Prostate gland (tissue), 2 donors: ENCODE measurements at places on chromosomes 5 and 9. TPM values are rescaled to one million over a fixed set of nuclear protein-coding genes. Genes with fewer than 3 reads are reported as not detected.
A peak's percentile ranks its signal among the peaks of the same experiment; 100 is the strongest.

GRCh38 chr9:121692606-121693387, 41.4 kb downstream of the DAB2IP start:
- no peak for DNase-seq

DNA sequence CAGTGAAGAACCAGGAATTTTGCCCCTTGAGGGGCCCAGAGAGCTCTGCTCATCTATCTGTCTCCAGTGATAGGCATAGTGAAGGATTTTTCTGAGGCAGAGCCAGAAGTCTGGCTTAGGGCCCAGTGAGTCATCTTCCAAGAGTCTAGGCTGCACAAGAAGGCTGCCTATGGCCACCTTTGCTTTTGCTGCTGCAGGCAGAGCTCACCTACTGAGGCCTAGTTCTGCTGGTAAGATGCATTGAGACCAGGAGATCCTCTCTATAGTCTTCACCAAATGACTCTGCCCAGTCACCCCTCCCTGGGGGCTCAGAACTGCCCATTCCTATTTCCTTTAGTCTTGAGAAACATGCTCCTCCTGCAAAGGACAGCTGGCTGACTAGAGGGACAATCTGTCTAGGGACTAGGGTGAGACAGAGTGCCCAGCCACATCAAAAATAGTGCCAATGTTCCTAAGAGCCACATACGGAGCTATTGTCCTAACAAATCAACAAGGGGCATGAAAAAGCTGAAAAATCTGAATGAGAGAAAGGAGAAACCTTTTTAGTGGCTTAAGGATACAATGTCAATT, 40.3 kb upstream of the CDKN2AIPNL start:
- peak; percentile 34 for DNase-seq

- DNase-seq, result no peak
Observed at GRCh38 chr5:108639366-108639765, 108.3 kb upstream of the FER start.

- no peak for DNase-seq
Observed at GRCh38 chr9:129504404-129504803, 116.5 kb downstream of the C9orf50 start.

DNA sequence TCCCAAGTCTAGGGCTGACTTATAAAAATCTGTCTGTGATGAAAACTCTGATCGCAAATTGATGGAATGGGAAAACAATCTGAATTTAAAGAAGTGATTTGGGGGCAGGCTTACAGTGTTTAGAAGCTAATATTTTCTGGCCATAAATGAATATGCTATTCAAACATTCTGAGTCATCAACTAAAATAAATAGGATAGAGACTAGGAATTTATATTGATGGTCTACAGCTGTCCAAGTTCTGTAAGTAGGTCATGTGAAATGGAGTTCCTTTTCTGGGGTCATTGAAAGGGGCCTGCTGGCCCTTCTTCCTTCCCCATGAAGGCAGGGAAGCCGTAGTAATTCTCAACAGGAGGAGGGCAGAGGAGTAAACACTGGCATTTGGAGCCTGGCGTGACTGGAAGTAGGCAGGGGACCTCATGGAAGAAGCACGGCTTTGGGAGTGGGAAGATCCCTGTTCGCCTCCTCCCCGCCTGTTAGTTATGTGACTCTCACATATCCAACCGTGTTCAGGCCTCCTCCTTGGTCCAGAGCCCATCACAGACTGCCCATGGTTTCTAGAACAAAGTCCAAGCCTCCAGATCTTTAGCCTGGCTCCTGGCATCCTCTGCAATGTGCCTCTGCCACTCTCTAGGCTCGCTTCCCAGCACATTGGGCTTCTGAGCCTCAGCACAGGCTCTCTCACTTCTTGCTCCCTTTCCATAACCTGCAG, 31.7 kb downstream of the ALG2 start:
- DNase-seq, result no peak

DNA sequence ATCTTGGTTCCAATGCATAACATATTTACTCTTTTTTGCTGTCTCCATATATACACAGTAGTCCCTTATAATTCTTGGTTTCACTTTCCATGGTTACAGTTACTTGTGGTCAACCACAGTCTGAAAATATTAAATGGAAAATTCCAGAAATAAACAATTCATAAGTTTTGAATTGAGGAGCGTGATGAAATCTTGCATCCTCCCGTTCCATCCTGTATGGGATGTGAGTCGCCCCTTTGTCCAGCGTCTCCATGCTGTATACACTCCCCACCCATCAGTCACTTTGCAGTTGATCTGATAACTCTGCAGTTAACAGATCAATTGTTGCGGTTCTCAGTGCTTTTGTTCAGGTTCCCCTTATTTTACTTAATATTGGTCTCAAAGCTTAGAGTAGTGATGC, 11.5 kb upstream of the FAF2 start:
- no peak for DNase-seq

DNA sequence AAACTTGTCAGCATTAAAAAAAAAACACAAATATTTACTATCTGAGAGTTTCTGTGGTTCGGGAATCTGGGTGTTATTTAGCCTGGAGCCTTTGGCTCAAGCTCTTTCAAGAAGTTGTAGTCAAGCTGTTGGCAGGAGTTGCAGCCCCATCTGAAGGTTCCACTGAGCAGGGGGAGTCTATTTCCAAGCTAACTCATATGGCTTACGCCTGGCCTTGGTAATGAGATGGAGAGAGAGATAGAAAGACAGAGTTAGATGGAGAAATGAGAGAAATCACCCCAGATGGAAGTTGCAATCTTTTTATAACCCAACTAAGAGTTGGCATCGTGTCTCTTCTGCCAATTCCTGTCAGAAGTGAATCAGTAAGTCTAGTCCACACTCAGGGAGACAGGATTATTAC, 1075.2 kb upstream of the SEMA6A start:
- DNase-seq, result no peak

GRCh38 chr9:26802921-26803320, 89.7 kb downstream of the CAAP1 start:
- no peak for DNase-seq

GRCh38 chr9:68878450-68878849, 135.5 kb downstream of the PRKACG start:
- no peak for DNase-seq

- DNase-seq, result no peak
Observed at GRCh38 chr5:85671223-85671970, 946.3 kb upstream of the COX7C start.

GRCh38 chr5:158797498-158797845, 302.2 kb downstream of the EBF1 start:
- DNase-seq, result no peak

DNA sequence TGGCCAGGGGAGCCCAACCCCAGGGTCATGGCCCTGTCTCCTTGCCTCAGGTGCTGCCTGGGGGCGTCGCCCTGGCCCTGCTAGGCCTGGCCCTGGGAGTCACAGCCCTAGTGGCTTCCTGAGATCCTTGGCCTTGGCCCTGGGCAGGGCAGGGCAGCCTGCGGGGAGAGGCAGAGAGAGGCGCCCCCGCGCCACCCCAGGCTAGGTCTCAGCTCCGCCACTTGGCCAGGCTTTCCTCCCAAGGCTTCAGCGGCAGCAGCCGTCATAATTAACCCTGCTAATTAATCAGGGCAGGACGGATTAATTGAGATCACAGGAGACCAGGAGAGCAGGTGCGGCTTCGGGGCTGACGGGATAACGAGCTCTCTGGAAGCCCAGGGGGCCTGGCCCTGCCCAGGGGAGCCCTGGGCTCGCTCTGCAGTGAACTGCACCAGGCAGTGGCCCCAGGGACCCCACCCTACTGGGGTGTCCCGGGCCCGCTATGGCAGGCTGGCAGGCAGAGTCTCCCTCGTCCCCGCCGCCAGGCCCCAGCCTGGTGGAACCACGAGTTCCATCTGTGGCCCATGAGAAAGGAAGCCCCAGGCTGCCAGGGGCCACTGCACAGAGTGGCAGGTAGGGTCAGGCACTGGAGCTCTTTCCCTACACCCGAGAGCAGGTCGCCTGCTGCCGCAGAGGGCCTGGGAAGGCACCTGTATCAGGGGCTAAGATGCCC, 269.6 kb downstream of the PBX3 start:
- no peak for DNase-seq

GRCh38 chr5:119411361-119412278, 40.7 kb upstream of the HSD17B4 start:
- peak; percentile 66 for DNase-seq

DNA sequence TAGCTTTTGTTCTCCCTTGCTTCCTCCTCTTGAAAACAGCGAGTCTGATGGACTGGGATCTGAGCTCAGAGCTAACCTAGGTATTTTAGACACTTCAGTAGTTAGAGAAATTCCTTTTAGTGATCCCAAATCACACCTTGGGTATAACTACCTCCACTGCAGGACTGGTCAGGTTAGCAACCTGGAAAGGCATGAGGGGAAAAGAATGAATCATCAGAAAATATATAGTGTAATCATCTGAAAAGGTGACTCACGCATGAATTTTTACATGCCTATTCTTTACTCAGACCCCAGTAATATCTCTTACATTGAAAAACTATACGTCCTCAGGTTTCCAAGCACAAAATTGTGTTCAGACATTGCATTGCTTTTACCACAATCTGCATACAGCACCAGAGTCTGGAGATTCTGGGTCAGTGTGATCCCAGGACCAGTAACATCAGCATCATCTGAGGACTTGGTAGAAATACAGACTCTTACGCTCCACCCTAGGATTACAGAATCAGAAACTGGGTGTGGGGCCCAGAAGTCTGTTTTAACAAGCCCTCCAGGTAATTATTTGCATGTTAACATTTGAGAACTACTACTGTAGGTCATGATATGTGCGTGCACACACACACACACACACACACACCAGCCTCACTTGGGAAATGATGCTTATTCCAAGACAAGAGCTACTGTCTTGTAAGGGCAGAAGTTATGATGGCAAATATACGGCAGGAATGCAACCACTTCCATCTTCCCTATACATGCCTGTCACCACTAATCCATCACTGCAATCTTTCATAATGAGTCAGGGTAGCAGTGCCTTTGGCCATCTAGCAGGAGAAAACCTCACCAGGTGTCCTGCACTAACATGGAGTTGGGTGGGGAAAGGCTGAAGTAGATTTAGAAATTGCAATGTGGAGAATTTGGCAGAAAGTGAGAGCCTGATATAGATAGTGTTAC, 271.6 kb upstream of the MAP3K1 start:
- no peak for DNase-seq

DNA sequence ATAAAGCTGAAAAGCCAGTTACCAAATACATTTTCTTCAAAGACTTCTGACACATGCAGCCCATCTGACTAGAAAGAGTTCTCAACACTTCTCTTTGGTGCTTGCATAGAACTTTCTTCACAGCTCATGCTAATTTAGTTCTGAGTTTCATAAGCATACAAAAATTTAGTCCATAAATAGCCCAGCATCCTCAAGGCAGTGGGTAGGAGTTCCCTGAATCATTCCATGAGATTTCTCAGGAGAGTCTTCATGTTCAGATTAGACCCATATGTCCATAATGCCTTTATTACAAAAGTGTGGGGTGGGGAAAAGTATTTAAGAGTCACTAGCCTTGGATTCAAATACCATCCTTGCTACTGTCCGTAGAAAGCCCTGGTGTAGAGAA, 290.2 kb upstream of the RGMB start:
- no peak for DNase-seq

GRIA1 gene
- 2.7 TPM for total RNA-seq

SYK gene
- 4.5 TPM for total RNA-seq

SPINK13 gene
- total RNA-seq, result not detected

ADAMTSL1 gene
- total RNA-seq, result 9.8 TPM

PCDHA6 gene
- 1.9 TPM for total RNA-seq

WDR38 gene
- total RNA-seq, result not detected

IPO11 gene
- total RNA-seq, result 36.2 TPM

MARCHF3 gene
- 21.1 TPM for total RNA-seq
